Omental fat pad (tissue), 4 donors: ENCODE measurements at places on chromosomes 13 and 19. TPM values are rescaled to one million over a fixed set of nuclear protein-coding genes. Genes with fewer than 3 reads are reported as not detected.

DNA sequence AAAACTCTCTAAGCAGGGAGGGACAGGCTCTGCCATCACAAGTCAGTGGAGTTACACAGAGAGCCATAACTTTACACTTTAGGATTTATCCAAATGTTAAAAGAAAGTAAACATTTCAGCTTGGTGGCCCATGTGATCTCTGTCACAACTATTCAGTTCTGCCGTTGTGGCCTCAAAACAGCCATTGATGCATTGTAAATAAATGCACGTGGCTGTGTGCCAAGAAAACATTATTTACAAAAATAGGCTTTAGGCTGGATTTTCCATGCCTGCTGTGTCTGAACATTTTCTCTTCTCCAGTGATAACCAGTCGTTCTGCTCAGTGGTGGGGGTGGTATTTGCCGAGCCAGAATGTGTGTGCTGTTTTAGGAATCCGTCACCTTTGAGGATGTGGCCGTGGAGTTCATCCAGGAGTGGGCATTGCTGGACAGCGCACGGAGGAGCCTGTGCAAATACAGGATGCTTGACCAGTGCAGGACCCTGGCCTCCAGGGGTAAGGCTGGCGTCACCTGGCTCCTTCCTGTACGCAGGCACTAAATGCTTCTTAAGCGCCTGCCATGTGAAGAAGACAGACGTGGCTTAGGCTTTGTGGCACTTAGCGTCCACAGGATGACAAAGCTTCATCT is 4.9 kb downstream of the ZNF333 start:
- DNase-seq: no peak

DNA sequence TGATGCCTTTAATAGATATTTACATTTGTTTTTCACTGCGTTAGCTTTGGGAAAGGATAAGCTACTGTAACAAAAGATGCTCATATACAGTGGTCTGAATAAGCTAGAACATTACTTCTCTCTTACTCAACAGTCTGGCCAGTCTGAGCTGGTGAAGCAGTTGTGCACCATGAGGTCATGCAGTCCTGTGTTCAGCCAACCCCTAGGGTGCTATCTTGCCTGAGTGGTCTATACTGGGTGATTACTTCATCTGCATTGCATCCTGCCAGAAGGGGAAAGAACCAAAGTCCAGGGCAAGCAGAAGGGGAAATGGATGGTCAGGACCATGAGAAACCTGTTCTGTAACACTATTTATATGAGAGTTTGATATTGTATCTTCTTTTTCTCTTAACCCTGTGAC is 31.5 kb downstream of the ERCC5 start:
- no peak for DNase-seq

DNA sequence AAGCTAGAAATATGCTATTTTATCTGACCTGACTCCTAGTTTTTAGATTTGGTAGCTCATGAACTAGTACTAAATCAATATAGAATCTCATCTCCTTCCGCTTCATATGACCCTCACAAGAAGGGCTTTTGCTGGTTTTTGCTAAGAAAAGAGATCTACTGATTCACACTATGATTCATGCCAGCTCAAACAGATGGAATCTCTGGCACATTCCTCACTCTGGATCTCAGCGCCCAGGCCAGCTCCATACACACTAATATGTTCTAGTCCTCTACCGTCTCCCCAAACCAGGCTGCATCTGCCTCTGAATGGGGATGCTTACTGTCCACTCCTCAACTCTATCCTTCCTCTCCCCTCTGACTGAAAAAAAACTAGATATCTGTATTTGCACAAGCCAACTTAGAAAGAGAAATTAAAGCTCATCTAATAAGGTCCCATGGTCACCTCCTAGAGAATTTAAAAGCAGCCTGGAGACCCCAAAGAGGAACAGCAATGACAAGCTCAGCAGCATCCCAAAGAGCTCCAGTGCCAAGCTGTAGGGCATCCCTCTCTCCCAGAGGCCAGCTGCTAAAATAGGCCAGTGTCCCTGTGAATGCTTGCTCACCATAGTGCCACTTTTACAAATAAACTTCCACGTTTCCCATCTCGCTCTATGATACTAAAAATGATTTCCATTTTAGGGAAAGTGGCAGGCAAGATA is 74.9 kb downstream of the LHFPL6 start:
- DNase-seq: no peak

DNA sequence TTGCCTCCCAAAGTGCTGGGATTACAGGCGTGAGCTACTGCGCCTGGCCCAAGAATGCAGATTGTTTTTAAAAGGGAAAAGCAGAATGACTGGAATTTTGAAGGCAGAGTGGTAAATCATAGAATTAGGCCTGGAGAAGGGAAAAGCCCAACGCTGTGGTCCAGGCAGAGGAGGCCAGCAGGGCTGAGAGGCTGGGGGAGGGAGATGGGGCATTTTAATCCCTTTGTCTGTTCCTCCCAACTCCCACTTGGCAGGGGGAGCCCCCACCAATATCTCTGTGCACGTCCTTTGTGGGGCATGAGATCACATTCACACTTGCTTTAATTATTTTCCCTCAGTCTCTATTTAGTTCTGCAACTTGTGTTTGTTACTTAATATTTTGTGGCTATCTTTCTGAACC is 54.4 kb upstream of the RANBP3 start:
- DNase-seq: no peak

Gene OR7D2
- total RNA-seq: not detected

DNA sequence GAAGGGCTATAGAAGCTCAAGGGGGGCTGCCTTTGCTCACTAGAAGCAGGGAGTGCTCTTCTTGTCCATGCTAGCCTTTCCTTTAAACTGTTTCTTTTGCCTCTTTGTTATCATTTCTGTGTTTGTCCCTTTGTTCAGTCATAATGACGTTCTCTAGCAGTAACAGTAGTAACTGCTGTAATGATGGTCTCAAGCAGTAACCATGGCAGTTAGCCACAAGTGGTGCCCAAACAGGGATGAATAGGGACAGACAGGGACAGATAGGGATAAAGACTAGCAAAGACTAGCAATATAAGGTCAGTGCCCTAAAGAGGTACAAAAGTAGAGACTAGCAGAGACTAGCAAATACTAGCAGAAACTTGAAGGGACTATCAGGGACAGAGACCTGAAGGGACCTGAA is 869.0 kb upstream of the PRR20A start:
- no peak for DNase-seq

- DNase-seq: no peak
Measured at GRCh38 chr13:25069911-25070310, 26.0 kb upstream of the PABPC3 start.

Gene ZNF136
- 4.8 TPM for total RNA-seq

- DNase-seq: peak; percentile 40
Measured at GRCh38 chr19:5987077-5987818, 9.3 kb upstream of the RANBP3 start.

Gene ANO8
- 6.1 TPM for total RNA-seq

GRCh38 chr13:79846386-79846785 is 365.4 kb downstream of the NDFIP2 start:
- no peak for DNase-seq

DNA sequence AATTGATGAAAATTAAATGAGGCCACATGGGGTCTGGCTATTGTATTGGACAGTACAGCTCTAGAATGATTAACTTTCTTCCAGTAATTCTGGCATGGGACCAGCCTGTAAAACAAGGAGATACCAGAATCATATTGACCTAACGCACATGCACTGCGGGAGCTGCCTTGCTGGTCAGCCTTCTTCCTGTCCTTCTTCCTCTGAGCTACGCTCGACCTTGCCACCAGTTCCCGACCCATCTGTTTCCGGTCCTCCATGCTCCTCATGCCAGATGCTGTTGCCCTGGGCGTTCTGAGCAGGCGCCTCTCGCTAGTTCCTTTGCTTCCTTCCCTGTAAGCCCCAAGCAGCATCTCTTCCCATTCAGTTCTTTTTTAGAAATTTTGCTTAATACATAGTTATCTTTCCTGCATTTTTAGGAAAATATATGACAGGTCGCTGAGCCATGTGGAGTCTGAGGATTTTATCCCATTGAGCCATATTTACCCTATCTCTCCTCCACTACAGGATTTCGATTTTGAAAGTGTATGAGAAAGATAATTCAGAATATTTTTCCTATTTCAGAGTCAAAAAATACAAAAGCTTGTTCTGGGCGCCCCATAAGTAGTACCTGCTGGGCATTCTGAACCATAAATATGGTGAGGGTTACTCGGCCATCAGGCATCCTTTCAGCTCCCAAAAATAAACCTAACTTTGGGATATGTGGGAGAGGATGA is 38.6 kb downstream of the TNFRSF19 start:
- no peak for DNase-seq

DNA sequence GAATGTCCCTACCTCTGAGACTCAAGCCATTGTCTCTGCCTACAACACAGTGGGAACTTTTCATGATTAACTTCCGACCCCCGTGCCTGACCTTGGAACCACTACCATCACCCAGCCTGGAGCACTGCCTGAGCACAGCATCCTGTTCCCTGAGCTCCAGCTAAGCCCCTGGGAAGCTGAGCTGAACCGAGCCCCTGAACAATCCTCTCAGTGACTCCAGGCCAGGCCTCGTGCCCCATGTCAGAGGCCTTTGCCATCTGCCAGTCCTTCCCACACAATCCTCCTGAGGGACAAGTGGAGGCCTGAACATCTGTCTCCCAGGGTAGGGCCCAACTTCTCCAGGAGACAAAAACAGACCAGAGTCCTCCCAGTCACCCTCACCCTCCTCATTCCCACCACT is 17.5 kb downstream of the CEACAM3 start:
- DNase-seq: no peak

- DNase-seq: peak; percentile 62
Measured at GRCh38 chr19:43519436-43520088, 7.4 kb downstream of the ETHE1 start.

DNA sequence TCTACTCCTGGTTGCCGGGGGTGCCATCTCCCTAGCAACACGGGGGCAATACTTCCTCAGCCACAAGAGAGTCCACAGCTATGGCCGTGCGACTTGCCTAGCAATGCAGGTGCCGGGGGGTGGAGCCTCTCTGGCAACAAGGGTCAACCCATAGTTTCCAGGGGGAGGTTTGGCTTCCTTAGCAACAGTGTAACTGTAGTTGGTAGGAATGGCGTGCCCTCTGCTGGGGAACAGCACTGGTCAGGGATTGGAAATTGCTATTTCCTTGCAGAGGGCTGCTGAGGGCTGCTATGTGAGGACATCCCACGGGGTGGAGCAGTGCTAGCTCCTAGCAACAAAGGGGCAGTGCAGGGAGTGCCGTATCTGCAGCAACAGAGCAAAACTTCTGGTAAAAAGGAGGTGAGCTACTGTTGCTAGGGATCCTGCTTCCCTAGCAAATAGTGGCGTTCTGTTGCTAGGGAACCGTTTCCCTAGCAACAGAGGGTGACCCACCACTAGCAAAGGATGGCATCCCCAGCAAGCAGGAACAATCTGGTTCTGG is 7.0 kb upstream of the TMC4 start:
- no peak for DNase-seq

- no peak for DNase-seq
Measured at GRCh38 chr13:23605831-23606230, 35.6 kb downstream of the TNFRSF19 start.

- DNase-seq: no peak
Measured at GRCh38 chr13:25836574-25837336, 215.1 kb downstream of the SHISA2 start.

GRCh38 chr13:106369091-106369490 is 166.4 kb downstream of the EFNB2 start:
- no peak for DNase-seq

DNA sequence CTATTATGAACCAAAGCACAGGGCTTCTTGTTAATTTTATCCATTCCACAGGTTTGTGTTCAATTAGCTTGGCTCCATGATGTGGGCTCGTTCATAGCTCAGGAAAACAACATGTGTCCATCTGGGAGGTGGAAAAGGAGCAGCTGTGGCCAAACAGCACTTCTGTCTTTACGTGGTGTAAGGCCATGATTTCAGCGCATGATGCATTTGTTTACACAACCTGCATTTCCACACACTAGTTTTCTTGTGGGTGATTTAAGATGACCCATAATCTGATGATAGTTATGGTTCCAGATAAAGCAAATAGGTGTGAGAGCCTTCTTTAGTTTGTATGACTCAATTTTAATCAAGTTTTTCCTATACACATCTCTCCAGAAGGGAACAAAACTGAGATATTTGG is 101.7 kb downstream of the TNFRSF19 start:
- DNase-seq: no peak

Gene TIMM50
- total RNA-seq: 36.4 TPM

DNA sequence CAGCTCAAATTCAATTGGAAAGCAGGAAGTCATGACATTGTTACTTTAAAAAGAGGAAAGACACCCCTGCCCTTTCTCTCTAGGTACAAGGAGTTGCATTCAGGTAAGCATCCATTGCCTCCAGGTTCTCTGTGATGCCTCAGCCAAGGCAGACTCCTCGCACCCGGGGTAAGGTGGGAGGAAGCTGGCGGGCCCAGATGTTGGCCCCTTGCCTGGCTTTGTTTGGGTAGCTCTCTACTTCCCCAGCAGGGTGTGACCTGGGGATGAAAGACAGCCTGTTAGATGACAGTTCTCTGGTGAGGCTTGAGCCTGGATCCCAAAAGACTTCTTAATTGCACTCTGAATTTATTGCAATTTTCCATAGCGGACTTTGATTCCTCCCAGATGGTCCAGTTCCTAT is 25.6 kb downstream of the SHISA2 start:
- no peak for DNase-seq

DNA sequence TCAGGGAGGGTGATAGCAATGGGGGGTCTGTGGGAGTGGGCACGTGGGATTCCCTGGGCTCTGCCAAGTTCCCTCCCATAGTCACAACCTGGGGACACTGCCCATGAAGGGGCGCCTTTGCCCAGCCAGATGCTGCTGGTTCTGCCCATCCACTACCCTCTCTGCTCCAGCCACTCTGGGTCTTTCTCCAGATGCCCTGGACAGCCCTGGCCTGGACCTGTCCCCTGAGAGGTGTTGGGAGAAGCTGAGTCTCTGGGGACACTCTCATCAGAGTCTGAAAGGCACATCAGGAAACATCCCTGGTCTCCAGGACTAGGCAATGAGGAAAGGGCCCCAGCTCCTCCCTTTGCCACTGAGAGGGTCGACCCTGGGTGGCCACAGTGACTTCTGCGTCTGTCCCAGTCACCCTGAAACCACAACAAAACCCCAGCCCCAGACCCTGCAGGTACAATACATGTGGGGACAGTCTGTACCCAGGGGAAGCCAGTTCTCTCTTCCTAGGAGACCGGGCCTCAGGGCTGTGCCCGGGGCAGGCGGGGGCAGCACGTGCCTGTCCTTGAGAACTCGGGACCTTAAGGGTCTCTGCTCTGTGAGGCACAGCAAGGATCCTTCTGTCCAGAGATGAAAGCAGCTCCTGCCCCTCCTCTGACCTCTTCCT is 9.3 kb upstream of the CEACAM7 start:
- no peak for DNase-seq
